ENCODE measurements at places on chromosomes 1 and 21. TPM values are rescaled to one million over a fixed set of nuclear protein-coding genes. Genes with fewer than 3 reads are reported as not detected.

DNA sequence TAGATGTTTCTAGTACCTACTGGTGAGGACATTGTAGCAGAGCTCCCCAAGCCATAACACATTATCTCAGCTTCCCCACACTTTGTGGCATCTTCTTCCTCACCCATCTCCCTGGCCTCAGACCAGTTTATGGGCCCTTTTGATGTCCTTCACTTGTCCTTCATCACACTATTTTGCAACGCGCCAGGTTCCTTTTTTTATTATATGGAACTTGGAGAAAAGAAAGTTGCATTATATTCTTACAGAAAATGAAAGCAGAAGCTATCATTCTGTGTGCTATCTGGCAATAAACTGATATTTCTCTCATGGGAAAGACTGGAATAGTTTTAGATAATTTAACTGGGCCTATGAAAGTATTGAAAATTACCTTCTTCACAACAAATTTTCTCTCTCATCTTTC is 196.9 kb upstream of the ETV3 start:
- no peak for DNase-seq

- DNase-seq, result no peak
Measured at GRCh38 chr1:186747661-186748060, 67.4 kb upstream of the PTGS2 start.

DNA sequence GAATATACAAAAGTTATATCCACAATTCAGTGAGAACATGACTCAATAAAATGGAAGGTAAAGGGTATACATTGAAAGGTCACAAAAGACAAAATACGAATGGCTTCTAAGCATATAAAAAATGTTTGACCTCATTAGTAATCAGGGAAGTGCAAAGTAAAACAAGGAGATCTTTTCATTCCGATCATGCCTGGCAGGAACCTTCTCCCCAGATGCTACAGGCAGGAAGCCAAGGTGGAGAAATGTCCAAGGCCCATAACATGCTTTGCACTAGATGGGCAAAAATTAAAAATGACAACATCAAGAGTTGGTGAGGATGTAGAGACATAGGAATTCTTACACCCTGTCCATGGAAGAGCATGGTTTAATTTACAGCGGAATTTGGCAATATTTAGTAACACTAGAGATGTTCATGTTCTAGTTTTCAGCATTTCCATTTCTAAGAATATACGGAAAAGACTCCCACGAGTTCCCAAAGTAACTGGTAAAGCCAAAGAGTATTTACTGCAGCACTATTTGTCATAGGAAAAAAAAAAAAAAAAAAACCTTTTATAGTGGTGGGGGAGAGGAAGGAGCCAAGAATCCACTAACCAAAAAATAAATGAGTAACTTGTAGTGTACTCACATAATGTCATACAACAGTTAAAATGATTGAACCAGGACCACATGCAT is 184.5 kb upstream of the KAZN start:
- no peak for DNase-seq

SNX7 gene
- polyA plus RNA-seq, result 32.2 TPM

DNA sequence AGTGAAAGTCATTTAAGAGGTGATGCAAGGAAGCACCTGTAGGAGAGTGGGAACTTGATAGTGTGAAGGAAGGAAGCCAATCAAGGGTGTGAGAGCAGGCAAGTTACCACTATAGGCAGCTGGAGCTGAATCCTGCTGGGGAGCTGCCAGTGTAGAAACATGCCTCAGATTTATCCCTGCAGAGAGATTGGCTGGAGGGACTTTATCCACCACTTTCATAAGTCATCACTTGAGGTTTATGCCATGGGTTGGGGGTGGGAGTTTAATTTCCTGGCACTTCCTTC is 443.6 kb downstream of the PLPP3 start:
- DNase-seq, result no peak

- peak; percentile 35 for DNase-seq
Measured at GRCh38 chr1:6003568-6004411, 11.6 kb upstream of the NPHP4 start.

DNA sequence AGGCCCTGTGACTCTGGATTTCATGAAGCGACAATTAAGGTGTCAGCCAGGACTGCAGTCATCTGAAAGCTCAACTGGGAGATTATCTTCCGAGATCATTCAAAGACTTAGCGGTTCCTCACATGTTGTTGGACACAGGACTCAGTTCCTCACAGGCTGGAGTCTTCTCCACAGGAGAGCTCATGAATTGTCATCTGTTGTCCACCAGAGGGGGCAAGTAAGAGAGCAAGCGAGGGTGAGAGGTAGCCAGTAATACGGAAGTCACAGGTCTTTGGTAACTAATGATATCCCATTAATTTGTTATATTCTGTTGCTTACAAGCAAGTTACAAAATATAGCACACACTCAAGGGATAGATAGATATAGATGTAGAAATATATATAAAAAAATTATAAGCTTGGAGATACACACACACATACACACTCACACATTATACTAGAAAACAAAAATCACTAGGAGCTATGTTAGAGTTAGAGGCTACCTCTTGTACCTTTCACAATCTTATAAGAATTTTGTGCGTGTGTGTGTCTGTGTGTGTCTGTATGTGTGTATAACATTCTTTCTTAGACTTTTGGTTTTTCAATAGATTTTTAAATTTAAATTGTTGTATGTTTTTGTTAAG is 1695.3 kb downstream of the BRINP3 start:
- DNase-seq, result no peak

OR2L5 gene
- polyA plus RNA-seq, result not detected

GRCh38 chr1:6770751-6771440 is 14.4 kb upstream of the CAMTA1 start:
- DNase-seq, result no peak

DNAI4 gene
- polyA plus RNA-seq, result 1.7 TPM

DNA sequence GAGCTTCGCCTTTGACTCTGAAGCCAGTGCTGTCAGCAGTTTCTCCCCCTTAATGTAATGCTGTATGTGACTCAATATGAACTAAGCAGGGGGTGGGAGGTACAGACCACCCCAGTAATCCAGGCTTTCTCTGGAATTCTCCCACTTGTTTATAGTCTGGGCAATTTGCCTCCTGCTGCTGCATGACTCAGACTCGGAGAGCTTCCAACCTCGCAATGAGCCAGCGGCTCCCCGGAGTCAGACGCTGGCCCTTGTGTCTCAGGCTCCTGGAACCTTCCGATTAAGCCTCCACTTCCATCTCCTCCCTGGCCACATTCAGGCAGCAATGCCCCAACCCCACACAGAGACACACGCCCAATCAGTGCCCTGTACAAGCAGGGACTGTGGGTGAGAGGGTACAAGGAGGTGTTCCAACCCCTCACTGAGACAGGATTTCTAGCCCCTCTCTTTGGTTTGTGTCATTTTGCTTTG is 471.7 kb upstream of the VAMP3 start:
- peak; percentile 66 for DNase-seq

CYP2J2 gene
- 4.1 TPM for polyA plus RNA-seq

GRCh38 chr1:180033390-180033789 is 78.8 kb downstream of the CEP350 start:
- no peak for DNase-seq

- DNase-seq, result no peak
Measured at GRCh38 chr1:92707292-92707691, 77.6 kb downstream of the EVI5 start.

- no peak for DNase-seq
Measured at GRCh38 chr1:47382399-47382983, 33.6 kb upstream of the FOXE3 start.

DNA sequence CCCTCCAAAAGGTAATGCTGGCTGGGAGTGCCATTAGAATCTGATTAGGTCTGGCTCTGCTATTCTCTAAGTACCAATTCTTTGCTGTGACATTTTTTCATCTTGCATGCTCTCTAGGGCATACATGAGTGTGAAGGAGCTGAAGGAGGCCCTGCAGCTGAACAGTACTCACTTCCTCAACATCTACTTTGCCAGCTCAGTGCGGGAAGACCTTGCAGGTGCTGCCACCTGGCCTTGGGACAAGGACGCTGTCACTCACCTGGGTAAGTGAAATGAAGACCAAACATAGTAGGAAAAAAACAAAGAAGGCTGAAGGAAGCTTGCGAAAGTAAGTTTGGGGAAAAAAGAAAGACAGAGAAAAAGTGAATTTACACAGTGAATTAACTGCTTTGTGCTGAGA is 207.9 kb downstream of the PAPPA2 start:
- no peak for DNase-seq

- DNase-seq, result no peak
Measured at GRCh38 chr1:175434283-175434860, 241.8 kb upstream of the KIAA0040 start.

NR1I3 gene
- 0.27 TPM for polyA plus RNA-seq

DNA sequence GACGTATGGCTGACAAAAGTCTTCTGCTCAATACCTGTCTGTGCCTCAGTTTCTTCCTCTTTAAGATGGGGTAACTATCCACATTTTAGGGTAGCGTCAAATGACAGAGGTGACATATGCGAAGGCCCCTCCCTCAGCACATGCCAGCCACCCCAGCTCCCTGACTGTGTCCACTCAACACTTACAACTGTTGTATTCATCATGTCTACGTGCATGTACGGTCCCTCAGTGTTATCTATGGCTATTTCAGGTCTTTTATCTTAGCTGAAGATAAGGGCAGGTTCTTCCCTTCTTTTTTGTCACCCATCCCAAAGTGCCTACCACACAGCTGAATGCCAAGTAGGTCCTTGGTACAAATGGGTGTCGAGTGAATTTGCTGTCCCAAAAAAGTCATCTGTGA is 8.3 kb upstream of the C1orf198 start:
- no peak for DNase-seq

DNA sequence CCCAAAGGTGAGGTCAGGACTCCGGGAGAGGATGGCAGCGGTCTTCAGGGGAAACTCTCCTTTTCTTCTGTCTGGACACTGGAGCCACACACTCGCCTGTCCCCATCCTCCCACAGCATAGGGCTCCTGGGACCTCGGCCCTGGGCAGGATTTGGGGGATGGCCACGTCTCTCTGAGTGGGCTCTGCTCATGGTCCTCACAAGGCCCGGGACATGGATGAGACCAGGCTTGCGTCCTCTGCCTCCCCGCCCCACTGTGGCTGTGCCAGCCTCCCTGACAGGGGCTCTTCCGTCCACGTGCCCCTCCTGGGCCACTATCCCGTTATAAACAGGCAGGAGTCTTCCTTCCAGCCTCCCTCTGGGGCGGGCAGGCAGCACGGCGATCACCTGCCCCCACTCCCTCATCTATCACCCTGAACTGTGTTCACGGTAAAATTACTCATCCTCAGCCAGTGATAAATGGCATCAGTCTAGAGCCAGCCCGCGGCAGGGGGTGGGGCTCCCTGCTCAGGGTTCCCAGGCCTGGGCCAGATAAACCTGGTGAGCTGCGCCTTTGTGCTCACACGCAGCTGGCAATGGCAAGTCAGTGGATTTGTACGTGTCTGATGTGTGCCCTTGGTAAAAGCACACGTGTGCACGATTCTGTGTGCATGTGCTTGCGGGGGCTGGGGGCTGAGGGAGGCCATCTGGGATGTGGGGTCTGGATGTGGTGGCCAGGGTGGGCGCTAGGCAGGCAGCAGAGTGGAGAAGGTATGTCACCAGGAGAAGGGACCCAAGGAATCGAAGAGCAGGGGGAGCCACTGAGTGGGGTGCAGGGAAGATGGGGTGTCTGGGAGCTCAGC is 12.6 kb upstream of the SAMD11 start:
- DNase-seq, result no peak

- DNase-seq, result no peak
Measured at GRCh38 chr1:226497276-226497833, 51.2 kb upstream of the STUM start.

Data from urinary bladder (tissue), 4 donors.